ENCODE measurements at places on chromosomes 4 and X. TPM values are rescaled to one million over a fixed set of nuclear protein-coding genes. Genes with fewer than 3 reads are reported as not detected.

GRCh38 chr4:150960818-150961217, 54.3 kb downstream of the LRBA start:
- no peaks in the 10 kb centered on the region for H3K27me3 ChIP-seq
- H3K36me3 ChIP-seq, result no peaks in the 10 kb centered on the region
- no peak for DNase-seq
- H3K4me1 ChIP-seq, result no peaks in the 10 kb centered on the region

NSG1 gene
- 1.5 TPM for total RNA-seq

DNA sequence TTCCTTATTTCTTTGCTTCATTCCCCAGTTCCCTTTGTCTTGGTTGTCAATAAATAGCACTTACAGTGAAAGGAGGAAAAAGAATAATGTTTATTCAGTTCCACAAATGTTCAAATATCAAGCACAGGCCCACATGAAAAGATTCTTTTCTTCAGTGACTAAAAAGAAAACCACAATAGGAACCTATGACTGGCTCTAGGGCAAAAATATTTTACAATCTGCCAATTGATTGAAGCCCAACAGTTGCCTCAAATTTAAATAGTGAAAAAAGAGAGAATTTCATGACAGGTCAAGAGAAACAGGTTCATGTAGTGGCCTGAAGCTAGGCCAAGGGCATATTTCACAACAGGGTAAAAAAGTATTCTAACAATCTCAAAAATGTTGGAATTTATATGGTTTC, 553.8 kb downstream of the CENPC start:
- no peak overlapping the region for H3K4me3 ChIP-seq
- no peaks in the 10 kb centered on the region for H3K27me3 ChIP-seq
- H3K36me3 ChIP-seq, result no peaks in the 10 kb centered on the region
- no peaks in the 10 kb centered on the region for H3K4me1 ChIP-seq
- H3K27ac ChIP-seq, result no peak overlapping the region
- DNase-seq, result no peak

NCBP2L gene
- not detected for total RNA-seq

DNA sequence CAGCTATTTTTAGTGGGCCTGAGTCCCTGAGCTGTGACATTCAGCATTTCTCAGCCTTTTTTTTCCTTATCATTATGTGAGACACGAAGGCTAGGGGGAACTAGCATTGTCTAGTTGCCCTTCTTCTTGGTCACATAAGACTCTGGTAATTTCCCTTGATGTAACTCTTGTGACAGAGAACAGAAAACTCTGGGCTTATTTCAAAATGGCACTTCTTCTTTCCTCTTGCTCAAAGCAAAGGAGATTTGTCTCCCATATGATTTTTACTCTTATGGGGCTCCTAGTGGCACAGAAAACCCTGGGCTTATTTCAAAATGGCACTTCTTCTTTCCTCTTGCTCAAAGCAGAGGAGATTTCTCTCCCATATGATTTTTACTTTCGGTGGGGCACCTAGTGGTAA, 14.7 kb downstream of the ATXN3L start:
- peak overlapping the region; percentile 17 for H3K27ac ChIP-seq
- no peaks in the 10 kb centered on the region for H3K27me3 ChIP-seq
- DNase-seq, result no peak

SORCS2 gene
- 7.2 TPM for total RNA-seq

- DNase-seq, result no peak
- no peak overlapping the region for H3K27ac ChIP-seq
- H3K36me3 ChIP-seq, result no peaks in the 10 kb centered on the region
These were observed 46.1 kb downstream of the PSAPL1 start for GRCh38 chr4:7388627-7389026.

FGF13 gene
- total RNA-seq, result 3.2 TPM

TRIM60 gene
- not detected for total RNA-seq

DNA sequence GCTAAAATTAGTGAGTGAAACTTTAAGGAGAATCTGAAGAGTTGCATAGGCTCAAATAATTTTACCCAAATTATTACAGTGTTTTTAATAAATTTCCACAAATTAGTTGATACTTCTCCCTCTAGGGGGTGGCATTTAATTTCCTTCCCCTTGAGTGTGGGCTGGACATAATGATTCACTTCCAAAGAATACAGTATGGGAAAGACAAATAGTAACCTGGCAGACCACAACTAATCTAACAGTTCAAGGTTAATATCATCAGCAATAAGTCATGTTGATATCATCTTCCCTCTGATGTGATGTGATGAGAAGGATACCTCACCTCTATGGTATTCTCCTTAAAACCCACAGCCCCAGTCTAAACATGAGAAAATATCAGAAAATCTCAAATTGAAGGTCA, 15.5 kb downstream of the PFKFB1 start:
- no peaks in the 10 kb centered on the region for H3K27me3 ChIP-seq
- H3K36me3 ChIP-seq, result no peaks in the 10 kb centered on the region
- no peak for DNase-seq
- H3K4me3 ChIP-seq, result no peak overlapping the region
- no peaks in the 10 kb centered on the region for H3K4me1 ChIP-seq

MTNR1A gene
- not detected for total RNA-seq

- no peaks in the 10 kb centered on the region for H3K36me3 ChIP-seq
- no peak overlapping the region for H3K27ac ChIP-seq
- no peaks in the 10 kb centered on the region for H3K27me3 ChIP-seq
- H3K4me3 ChIP-seq, result no peak overlapping the region
These were observed 37.4 kb upstream of the SLC10A4 start for GRCh38 chr4:48445704-48446103.

DNA sequence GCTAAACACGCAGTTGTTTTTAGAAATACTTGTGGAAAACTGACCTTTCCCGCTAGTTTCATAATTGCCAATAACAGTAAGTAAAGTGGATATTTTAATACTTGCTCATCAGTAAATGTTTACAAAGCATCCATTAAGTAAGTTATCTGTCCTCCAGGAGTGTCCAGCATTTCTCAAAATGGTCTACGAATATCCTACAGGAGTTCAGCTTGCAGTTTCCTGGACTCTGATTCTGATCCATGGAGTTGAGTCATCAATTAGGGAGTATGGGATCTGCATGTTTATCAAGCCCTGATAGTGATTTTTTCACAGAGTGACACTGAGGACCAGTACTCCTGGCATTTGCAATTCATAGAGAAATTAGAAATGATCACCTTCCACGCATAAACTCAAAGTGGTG, 325.2 kb upstream of the AADAT start:
- no peaks in the 10 kb centered on the region for H3K4me1 ChIP-seq
- H3K4me3 ChIP-seq, result no peak overlapping the region
- H3K27me3 ChIP-seq, result no peaks in the 10 kb centered on the region
- no peaks in the 10 kb centered on the region for H3K36me3 ChIP-seq

GRCh38 chr4:6955261-6955911, 45.8 kb downstream of the TBC1D14 start:
- H3K36me3 ChIP-seq, result no peaks in the 10 kb centered on the region
- peak; percentile 86 for DNase-seq
- no peak overlapping the region for H3K4me3 ChIP-seq
- H3K4me1 ChIP-seq, result peaks cover 20% of the 10 kb centered on the region

DNA sequence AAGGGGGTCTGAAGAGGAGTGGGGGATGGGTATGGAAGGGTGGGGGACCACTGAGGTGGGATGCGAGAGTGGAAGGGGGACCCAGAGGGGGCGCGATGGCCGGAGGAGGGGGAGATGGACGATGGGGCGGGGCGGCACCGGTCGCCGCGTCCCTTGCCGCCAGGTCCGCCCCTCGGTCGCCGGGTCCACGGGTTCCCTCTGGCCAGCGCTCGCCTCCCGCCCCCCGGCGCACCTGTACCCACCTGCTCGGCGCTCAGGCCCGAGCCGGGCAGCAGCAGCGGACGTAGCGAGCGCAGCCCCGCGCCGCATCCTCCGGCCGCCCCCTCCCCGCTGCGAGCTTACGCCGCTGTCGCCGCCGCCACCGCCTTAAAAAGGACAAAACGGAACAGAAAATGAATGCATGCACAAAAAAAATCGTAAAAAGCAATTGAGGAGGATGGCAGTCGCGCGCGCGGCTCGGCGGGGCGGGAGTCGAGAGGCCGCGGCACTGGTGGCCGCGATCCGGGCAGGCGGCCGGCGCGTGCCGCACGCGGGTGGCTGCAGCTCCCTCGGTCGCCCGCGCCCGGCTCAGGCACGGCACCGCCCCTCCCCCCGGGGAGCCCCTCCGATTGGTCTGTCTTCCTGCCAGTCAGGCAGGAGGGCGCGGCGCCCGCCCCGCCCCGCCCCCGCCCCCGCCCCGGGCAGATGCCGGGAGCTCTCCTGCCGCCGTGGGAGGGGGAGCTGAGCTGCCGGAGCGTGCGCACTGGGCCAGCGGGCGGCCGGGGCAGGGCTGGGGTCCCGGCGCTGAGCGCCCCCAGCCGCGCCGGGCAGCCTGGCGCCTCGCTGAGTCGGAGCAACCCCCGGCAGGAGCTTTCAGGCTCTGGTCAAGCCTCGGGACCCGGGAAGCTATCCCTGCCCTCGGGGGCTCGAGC, at the start of gene JAKMIP1:
JAKMIP1 (minus strand) TSS at position 539 of the 911 bp plus-strand sequence. CDS start 87,699 bp downstream, outside the sequence.
- DNase-seq, result peak; percentile 88
- H3K27me3 ChIP-seq, result peaks cover 42% of the 10 kb centered on the region
- peaks cover 9% of the 10 kb centered on the region for H3K4me1 ChIP-seq
- H3K36me3 ChIP-seq, result no peaks in the 10 kb centered on the region
- H3K27ac ChIP-seq, result no peak within 1 kb of the TSS
- peak within 1 kb of the TSS; percentile 54 for H3K4me3 ChIP-seq

NKX6-1 gene
- not detected for total RNA-seq

- H3K27ac ChIP-seq, result no peak overlapping the region
- no peak overlapping the region for H3K4me3 ChIP-seq
- H3K27me3 ChIP-seq, result peaks cover 14% of the 10 kb centered on the region
- H3K4me1 ChIP-seq, result no peaks in the 10 kb centered on the region
- peak; percentile 38 for DNase-seq
- H3K36me3 ChIP-seq, result no peaks in the 10 kb centered on the region
These were observed 14.4 kb upstream of the ASMTL start for GRCh38 chrX:1466971-1467561.

SOWAHB gene
- 2.5 TPM for total RNA-seq

DNA sequence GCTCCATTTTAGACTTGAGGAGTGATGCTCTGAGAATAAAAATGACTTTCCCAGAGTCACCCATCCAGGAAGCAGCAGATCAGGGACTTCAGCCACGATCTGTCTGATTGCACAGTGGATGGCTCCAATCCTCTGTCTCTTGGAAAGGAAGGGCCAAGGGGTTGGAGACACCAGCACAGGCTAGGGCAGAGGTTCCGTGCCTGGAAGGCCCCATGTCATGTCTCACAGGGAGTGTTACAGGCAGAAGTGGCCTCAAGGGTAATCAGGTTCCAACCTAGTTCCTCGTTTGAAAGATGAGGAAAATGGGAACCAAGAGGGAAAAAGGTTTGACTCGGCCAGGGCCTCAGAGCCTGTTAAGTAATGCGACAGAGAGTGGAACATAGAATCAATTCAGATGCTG, 160.0 kb downstream of the EFNB1 start:
- H3K4me1 ChIP-seq, result no peaks in the 10 kb centered on the region
- H3K27me3 ChIP-seq, result no peaks in the 10 kb centered on the region
- H3K4me3 ChIP-seq, result no peak overlapping the region
- no peak overlapping the region for H3K27ac ChIP-seq

- no peak overlapping the region for H3K4me3 ChIP-seq
- H3K4me1 ChIP-seq, result no peaks in the 10 kb centered on the region
- H3K27me3 ChIP-seq, result no peaks in the 10 kb centered on the region
- H3K27ac ChIP-seq, result no peak overlapping the region
- no peak for DNase-seq
- no peaks in the 10 kb centered on the region for H3K36me3 ChIP-seq
These were observed 504.5 kb upstream of the FRG1 start for GRCh38 chr4:189436207-189436606.

DNA sequence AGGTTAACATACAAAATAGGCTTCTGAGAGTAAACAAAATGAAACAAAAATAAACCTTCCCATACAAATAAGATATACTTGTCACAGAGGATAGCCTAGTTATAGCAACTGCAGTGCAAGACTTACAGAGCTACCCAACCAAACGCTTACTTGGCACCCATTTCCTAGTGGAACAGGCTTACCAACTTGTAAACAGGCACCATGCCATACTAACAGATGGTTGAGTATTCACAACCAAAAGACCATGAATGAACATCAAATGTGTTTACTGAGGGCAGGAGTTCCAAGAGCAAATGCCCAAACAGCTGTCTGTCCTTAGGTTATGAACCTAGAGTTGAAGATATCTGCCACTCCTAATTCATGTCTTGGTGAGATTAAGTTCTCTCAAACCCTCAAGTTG, 2629.2 kb downstream of the PCDH7 start:
- no peak overlapping the region for H3K27ac ChIP-seq
- DNase-seq, result no peak
- no peaks in the 10 kb centered on the region for H3K36me3 ChIP-seq
- H3K27me3 ChIP-seq, result no peaks in the 10 kb centered on the region
- no peak overlapping the region for H3K4me3 ChIP-seq
- no peaks in the 10 kb centered on the region for H3K4me1 ChIP-seq

GRCh38 chrX:79573760-79574159, 206.6 kb upstream of the ITM2A start:
- H3K4me1 ChIP-seq, result no peaks in the 10 kb centered on the region
- no peaks in the 10 kb centered on the region for H3K27me3 ChIP-seq
- DNase-seq, result no peak
- no peaks in the 10 kb centered on the region for H3K36me3 ChIP-seq
- no peak overlapping the region for H3K4me3 ChIP-seq

DNA sequence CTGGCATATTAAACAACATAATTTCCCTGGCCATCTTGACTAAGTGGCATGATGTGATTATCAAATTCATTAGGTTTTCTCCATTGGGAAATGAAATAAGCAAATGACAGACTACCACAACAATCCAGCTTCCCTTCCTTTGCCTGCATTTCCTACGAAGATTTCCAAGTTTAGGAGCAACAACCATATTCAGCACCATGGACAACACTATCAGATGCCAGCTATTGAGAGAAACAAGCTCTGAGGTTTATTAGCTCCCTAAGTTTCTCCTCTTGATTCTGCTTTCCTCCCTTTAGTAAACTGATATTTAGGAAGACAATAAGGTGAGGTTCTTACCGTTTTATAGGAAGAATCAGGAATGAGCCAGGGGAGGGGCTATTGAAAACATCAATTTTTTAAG, 36.2 kb downstream of the DCX start:
- no peak for DNase-seq
- no peak overlapping the region for H3K4me3 ChIP-seq
- H3K36me3 ChIP-seq, result no peaks in the 10 kb centered on the region

GRCh38 chr4:105613306-105613705, 60.9 kb downstream of the ARHGEF38 start:
- no peak overlapping the region for H3K27ac ChIP-seq
- no peaks in the 10 kb centered on the region for H3K36me3 ChIP-seq
- H3K4me3 ChIP-seq, result no peak overlapping the region
- H3K4me1 ChIP-seq, result no peaks in the 10 kb centered on the region

DNA sequence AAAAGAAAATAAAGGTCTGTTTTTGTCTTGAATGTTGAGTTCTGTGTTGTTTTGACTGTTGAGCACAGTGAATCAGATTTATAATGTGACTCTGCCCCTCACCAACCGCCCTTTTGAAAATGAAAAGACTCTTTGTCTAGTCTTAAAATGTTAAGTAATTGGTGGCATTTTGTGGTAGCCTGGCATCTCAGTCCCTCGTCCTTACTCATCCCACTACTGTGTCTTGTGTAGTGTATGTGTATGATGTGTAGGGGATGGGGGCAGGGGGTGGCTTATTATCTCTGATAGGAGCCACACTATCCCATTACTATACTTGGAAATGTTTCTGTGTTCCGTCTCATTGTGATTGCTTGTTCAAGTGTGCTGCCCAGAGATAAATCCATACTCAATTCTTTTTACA, 12.2 kb downstream of the KLHL34 start:
- no peaks in the 10 kb centered on the region for H3K27me3 ChIP-seq
- no peak overlapping the region for H3K4me3 ChIP-seq
- DNase-seq, result no peak

GRCh38 chrX:6708676-6709380, 173.9 kb upstream of the VCX3A start:
- no peaks in the 10 kb centered on the region for H3K27me3 ChIP-seq
- H3K4me3 ChIP-seq, result no peak overlapping the region
- DNase-seq, result no peak
- no peaks in the 10 kb centered on the region for H3K36me3 ChIP-seq
- no peaks in the 10 kb centered on the region for H3K4me1 ChIP-seq

Measured in upper lobe of right lung (tissue), 1 donor.